Activated CD4-positive, alpha-beta T cell treated with anti-CD3 and anti-CD28 coated beads, Interleukin-2, amount 50 U/mL, for 48 hours (primary cell): ENCODE measurements at places on chromosomes 3 and 15.

- DNase-seq = no peak
Observed at GRCh38 chr15:87902772-87903426, 353.6 kb downstream of the NTRK3 start.

DNA sequence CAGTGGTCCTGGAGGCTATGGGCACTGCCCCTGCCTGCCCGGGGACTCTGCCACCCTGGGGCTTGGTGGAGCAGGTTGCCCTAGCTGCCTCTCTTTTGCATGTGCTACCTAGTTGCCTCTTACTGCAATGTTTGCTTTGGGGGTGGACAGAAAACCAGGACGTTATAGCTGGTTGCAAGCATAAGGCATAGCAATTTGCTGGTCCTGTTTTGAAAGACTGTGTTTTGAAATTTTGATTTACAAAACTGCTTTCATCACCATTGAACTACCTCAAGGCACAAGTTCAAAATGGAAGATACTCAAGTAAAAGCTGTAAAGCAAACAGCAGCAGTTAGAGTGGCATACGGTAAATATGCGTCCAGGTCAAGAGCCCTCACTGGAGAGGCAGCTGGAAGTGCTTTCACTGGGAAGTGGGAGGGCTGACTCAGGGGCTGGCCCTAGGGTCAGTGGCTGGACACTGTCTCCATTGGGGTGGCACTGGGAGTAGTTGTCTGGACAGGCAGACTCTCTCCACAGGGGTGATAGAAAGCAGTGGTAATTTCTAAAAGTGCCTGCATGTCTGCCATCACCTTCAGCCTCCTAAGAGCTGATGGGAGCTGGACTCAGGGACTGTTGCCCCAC, 138.1 kb downstream of the CHDH start:
- DNase-seq = no peak

- DNase-seq = no peak
Observed at GRCh38 chr3:60064210-60065178, 1014.7 kb upstream of the CFAP20DC start.

DNA sequence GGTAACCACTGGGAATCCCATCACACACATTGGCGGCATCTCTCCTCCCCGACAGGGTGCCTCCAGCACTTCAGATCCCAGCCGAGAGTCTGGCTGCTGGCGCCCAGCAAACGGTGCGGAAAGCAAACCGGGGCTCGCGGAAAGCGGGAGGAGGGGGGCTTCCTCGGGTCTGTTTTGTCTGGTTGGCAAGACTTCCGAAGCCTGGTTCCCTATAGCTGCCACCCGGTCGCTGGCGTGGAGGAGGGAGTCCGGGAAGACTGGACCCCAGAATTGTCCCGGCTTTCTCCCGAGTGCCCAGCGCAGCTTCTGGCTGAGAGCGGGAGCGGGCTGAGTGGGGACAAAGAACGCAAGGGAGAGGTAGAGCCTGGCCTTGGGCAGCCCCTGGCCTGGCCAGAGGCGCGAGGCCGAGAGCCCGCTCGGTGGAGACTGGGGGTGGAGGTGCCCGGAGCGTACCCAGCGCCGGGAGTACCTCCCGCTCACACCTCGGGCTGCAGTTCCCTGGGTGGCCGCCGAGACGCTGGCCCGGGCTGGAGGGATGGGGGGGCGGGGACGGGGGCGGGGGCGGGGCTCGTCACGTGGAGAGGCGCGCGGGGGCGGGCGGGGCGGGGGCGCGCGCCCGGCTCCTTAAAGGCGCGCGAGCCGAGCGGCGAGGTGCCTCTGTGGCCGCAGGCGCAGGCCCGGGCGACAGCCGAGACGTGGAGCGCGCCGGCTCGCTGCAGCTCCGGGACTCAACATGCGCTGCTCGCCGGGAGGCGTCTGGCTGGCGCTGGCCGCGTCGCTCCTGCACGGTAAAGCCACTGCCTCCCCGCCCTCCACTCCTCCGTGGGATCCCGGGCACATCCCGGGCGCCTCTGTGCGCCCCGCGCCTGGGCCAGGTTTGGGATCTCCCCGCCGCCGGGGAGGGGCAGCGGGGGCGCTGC, at the start of gene CHRNA7:
CHRNA7 (plus strand) TSS at position 654 of the 920 bp plus-strand sequence; CDS start at position 734, 80 bp downstream.
- peak; percentile 25 for DNase-seq

- no peak for DNase-seq
Observed at GRCh38 chr3:167810236-167810635, 74.7 kb downstream of the SERPINI1 start.

DNA sequence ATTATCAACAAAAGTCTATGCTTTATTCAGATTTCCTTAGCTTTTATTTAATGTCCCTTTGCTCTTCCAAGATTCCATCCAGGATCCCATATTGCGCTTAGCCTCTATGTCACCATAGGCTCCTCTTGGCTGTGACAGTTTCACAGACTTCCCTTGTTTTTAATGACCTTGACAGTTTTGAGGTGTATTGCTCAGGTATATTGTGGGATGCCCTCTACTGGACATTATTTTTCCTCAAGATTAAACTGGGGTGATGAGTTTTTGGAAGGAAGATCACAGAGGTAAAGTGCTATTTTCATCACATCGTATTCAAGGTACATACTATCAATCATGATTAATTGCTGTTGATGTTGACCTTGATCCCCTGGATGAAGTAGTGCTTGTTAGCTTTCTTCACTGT, 99.1 kb upstream of the SMAD3 start:
- DNase-seq = no peak
